ENCODE measurements at places on chromosomes 3 and 15.

GRCh38 chr3:128082546-128082945 lies 30.3 kb downstream of the SEC61A1 start:
- no peak for DNase-seq

GRCh38 chr3:136932978-136933772 lies 24.6 kb upstream of the IL20RB start:
- no peak for DNase-seq

DNA sequence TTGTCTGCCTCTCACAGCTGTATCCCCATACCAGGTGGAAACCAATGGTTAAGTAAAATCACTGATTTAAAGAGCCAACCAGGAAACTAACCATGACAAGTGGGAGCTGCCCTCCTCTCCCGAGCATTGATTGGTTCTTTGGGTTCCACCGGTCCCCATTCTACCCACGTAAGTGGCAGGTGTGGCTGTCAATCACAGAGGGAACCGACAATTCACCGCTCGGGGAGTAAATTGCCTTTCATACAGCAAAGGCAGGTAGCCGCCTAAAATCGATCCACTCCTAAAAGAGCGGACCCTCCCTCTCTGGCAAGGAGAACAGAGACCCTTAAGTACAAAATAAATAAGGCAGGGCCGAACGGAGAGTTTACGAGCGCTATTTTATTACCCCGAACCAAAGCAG lies 1.2 kb downstream of the ERC2 start:
- peak; percentile 46 for DNase-seq

DNA sequence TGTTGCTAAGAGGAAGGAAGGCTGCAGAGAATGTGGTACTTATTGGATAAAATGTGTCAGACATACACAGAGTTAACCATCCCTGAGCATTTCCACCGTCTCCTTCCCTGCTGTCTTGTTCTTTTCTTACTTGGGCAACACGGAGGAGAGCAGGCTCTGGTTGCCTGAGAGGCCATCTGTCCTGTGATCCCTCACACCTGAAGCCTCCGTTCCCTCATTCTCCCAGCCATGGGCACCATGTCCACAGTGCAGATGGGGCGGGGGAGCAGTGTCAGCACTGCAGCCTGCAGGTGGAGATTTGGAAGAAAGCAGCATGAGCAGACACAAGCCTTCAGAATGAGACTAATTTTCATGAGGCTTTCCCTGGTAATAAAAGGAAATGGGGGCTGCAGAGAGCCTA lies 133.7 kb downstream of the CHCHD6 start:
- no peak for DNase-seq

DNA sequence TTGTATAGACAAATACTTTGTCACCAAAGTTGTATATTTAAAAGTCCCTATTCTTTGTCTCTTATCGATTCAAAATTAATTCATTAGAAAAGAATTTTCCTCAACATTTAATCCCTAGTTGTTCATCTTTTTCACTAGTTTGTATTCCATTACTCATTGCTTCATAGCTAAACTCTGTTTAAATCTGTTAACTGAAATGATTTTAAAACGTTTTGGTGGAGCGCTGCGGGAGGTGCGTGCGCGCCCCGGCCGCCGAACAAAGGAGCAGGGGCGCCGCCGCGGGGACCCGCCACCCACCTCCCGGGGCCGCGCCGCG lies 56.4 kb upstream of the GOLGA8A start:
- DNase-seq = no peak

DNA sequence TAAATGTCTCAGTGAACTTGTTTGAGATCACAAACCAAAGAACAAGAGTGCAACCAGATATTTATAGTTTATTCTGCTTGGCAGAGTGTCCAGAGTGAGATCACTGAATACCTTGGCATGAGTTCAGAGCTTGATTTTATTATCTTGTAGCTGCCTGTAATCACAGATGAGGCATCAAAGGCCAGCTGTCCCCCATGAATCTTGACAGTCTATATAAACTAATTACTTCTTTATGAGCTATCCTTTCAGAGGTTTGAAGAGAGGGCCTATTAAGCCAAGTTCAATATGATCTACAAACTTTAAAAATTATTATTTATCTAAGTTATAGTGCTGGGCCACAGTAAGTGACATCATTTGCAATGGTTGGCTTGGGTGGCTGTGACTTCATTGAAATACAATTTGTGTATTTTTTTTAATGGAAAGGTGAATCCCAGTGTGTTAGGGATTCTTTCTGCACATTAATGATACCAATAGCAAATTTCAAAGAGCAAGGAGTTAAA lies 251.5 kb downstream of the CLSTN2 start:
- no peak for DNase-seq

DNA sequence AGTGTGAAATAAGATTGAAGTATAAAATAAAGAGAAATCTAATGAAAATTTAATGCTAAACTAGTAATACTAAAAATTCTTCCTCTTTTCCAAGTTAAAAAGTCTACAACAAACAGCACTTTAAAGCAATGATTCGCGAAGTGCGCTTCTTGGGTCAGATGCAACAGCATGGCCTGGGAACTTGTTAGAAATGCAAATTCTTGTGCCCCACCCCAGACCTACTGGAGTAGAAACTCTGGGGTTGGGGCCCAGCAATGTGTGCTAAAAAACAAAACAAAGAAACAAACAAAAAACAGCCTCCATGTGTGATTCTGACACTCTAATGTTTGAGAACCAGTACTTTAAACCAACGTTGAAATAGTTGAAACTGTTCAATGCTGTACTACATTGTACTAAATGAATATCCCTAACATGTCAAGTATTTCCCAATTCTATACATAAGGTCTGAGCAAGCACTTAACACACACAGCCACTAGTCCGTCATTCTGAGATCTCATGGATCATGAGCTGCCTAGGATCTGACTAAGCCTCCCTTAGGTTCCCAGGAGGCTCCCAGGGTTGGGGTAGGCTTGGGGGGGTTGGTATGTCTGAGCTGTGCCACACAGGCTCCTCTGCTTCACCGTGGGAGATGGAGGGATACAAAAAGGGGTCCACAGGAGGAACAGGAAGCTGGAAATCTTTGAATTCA lies 6.1 kb downstream of the RASGRP1 start:
- no peak for DNase-seq

DNA sequence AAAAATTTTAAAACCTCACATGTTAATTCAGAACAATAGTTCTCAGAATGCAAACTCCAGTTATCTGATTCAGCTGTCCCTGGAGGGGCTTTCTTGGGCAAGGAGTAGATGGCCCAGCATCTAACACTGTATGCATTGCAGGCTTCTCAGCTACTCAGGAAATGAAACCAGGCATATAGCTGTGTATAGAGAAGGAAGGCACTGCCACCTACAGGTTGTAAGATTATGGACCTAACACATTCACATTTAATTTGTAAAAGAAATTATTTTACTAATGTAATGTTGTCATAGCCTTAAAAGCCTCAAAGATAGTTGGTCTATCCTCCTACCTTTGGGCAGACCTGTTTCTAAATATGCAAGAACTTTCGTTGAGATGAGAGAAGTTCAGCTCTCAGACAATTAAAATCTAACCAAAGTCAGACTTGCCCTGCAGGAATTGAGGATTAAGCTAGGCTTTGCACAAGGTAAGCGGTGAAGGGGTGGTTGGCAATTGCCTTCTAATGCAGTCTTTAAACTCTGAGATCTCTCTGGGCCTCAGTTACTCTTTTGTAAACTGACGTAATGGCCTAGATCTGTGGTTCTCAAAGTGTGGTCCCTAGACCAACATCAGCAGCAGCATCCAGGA lies 132.8 kb upstream of the SLC24A5 start:
- DNase-seq = peak; percentile 44

DNA sequence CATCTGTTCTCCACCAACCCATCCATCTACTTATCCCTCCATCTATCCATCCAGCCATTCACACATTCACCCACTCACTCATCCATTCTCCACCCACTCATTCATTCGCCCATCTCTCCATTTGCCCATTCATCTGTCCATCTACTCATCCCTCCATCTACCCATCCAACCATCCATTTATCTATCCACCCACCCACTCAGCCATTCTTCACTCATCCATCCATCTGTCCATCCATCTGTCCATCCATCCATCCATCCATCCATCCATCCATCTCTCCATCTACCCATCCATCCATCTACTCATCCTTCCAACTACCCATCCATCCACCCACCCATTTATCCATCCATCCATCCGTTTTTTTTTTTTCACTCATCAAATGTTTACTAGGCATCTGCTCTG lies 13.9 kb downstream of the FAM3D start:
- no peak for DNase-seq
